Activated CD8-positive, alpha-beta T cell treated with anti-CD3 and anti-CD28 coated beads, Interleukin-2, amount 10 ng/mL, durations not matched to agents 7 days and 5 days (primary cell): ENCODE measurements at places on chromosomes 4 and X. TPM values are rescaled to one million over a fixed set of nuclear protein-coding genes. Genes with fewer than 3 reads are reported as not detected.

The PPP4R3C gene
- total RNA-seq: not detected

The SPATA4 gene
- total RNA-seq: not detected

The MUC7 gene
- not detected for total RNA-seq

The SAGE1 gene
- not detected for total RNA-seq

The CAPN6 gene
- total RNA-seq: not detected

The METAP1 gene
- total RNA-seq: 47.3 TPM

The PPARGC1A gene
- total RNA-seq: not detected

The PPBP gene
- not detected for total RNA-seq

The KLHL4 gene
- total RNA-seq: not detected

The DYNLT3 gene
- 16.1 TPM for total RNA-seq

The HDX gene
- 2.1 TPM for total RNA-seq

The TMEM187 gene
- total RNA-seq: 5.9 TPM

The XK gene
- not detected for total RNA-seq

The NIPAL1 gene
- 1.1 TPM for total RNA-seq

The GYG2 gene
- total RNA-seq: not detected

The TMSB15B gene
- 9.4 TPM for total RNA-seq

The MAGEA10 gene
- not detected for total RNA-seq
